ENCODE measurements at places on chromosomes 5 and 9.

GRCh38 chr5:120465436-120465961 is 1.4 kb downstream of the PRR16 start:
- no peak for DNase-seq

GRCh38 chr9:130963916-130964315 is 24.9 kb upstream of the FIBCD1 start:
- no peak for DNase-seq

GRCh38 chr9:137411645-137412380 is 11.1 kb downstream of the EXD3 start:
- DNase-seq = peak; percentile 68

DNA sequence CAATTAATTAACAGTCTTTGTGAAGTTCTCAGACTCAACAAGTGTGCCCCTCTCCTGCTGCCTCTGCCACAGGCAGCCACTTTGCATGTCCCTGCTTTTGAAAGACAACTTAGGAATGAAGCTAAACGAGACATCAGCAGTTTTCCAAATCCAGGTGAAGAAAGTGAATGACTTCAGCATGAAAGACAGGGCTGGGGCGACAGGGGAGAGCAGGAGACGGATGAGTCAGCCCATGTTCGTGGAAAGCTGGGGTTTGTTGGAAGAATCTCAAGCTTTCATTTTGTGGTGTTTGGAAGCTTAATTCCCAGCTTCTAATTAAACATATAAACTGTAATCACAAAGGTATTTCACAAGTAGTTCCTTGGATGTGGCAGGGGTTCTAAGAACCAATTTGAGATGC is 207.8 kb upstream of the MAP3K1 start:
- DNase-seq = no peak

- DNase-seq = no peak
Observed at GRCh38 chr5:138445547-138446271, 6.9 kb downstream of the REEP2 start.

GRCh38 chr5:141787376-141787775 is 90.8 kb downstream of the PCDH1 start:
- no peak for DNase-seq

DNA sequence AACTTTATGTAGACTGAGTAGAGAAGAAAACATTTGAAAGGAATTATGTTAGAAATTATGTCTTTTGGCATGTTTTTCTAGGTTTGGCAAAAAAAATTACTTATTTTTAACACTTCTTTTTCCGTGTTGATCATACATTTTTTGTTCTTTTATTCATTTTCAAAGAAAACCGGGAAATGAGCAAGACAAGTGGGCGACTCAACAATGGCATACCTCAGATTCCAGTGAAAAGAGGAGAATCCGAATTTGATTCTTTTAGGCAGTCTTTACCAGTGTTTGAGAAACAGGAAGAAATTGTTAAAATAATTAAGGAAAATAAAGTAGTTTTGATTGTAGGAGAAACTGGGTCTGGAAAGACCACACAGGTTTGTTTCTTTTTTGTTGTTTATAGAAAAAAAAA is 12.9 kb downstream of the YTHDC2 start:
- no peak for DNase-seq

DNA sequence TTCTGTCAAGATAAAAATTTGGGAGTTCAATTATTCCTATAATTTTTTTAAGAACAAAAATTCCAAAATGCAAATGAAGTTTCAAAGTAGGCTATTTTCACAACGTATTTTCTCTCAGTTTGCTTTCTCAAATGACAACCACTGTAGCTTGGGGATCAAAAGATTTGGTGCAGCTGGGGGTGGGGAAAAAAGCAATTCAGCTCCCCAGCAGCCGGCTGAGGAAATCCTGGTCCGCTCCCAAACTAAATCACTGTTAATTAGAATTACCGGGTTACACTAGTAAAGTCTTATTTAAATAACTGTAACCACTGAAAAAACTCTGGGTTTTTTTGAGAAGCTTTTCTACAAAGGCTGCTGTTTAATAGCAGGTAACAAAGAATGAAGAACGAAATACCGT is 5.7 kb downstream of the NR6A1 start:
- no peak for DNase-seq

GRCh38 chr5:129884322-129884721 is 19.9 kb upstream of the CHSY3 start:
- DNase-seq = no peak

DNA sequence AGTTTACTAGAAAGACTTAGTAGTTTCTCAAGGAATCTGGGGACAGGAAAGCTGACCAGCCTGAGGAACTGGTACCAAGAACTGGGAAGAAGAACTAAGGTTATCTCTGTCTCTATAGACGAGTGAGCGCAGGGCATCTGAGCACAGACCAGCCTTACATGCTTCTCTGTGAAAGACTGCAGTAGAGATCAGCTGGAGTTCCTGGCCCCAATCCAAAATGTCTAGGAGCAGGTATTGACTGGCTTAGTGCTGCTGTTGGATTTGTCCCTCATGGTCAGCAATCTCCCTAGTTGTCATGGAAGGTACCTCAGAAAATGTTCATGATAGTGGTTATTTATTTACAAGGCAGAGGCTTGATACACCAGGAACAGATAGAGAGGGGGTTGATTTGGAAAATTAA is 13.3 kb downstream of the NUP214 start:
- no peak for DNase-seq

- DNase-seq = no peak
Observed at GRCh38 chr9:129735546-129735945, 17.3 kb downstream of the PTGES start.

GRCh38 chr9:93189369-93190132 is 5.6 kb downstream of the WNK2 start:
- DNase-seq = no peak

DNA sequence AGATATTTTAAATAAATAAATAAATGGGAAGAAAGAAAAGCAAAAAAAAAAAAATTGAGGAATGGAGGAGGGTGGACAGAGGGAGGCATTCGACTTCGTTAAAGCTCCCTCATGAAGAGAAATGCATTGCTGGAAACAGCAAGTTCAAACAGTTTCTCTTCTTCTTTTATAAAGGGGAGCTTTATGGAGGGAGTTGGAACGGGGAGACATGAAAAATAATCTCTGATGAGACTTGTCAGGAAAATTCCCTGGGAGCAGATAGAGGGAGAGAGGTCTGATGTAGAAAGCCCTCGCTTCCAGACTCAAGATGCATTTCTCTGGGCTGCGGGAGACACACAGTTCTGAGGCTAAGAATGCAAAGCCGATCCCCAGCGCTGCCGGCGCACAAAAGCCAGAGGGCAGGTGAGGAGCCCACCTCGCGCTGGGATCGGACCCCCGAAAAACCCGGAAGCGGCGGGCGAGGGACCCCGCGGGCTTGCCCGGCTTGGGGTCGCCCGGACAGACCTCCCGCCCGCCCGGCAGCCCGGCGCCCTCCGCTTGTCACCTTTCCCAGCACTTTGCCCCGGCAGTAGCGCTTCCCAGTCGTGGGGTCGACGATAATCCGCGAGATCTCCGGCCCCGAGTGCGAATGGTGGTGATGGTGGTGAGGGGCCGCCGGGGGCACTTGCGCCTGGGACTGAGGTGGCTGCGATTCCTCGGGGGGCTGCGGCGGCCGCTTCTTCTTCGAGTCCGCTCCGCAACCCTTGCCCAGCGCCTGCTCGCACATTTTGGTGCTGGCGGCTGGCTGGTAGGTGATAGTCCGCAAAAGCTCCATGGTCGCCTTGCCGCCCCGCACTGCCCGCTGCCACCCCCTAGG is 512 bp downstream of the PLK2 start:
- DNase-seq = no peak

GRCh38 chr9:37262410-37262809 is 142.0 kb downstream of the ZCCHC7 start:
- no peak for DNase-seq

GRCh38 chr5:122907276-122907675 is 61.9 kb downstream of the SNX24 start:
- DNase-seq = peak; percentile 20

DNA sequence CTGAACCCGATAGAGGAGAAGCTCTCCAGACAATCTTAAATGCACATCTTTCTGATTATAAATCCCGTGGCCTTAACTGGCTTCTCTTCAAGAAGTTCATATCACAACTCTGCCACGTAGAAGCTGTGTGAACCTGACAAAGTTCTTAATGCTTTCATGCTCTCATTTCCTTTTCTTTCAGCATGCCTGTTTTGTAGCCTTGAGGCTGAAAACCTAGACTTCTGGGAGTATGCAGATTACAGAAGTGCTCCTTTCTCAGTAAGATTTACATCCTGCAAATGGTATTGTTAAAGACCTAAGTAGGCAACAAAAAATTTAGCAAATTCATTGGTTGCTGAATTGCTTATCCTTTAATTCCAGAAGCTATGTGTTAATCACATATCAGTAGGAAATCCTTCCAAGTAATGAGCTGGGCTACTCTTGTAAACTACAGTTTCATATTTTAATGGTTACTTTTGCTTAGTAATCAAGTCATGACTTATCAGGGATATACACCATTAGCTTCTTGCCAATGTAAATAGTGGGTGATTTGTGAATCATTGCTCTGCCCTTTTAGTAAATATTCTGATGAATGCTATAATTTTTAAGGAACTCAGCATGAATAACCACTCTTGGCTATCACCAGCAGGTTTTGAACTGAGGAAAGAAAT is 334.7 kb downstream of the FBXL7 start:
- peak; percentile 87 for DNase-seq

DNA sequence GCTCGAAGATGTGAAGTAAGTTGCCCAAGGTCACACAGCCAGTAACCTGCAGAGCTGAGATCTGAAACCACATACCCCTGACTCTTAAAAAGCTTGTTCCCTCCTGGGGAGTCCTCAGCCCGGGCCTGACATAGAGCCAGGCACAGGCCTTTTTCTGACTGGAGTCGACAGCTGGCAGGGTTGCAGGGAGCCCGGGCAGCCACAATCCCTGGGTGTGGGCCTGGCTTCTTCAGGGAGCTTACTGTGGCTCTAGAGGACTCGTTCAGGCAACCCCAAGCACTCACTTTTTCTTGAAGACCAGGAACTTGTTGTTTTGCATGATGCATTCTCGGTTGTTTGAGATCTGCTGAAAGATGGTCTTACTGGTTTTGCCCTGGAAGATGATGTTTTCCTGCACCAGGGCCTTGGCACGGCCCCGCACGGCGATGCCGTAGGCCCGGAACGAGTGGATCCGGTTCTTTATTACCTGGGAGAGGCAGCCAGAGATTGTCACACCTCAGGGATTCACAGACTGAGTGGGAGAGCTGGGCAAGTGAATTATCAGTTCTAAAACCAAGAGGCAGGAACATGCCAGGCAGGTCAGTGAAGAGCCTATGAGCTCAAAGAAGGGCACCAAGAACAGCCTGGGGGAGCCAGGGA is 30.0 kb downstream of the POLR1E start:
- no peak for DNase-seq

- no peak for DNase-seq
Observed at GRCh38 chr5:135591277-135591676, 12.5 kb upstream of the CXCL14 start.

GRCh38 chr9:126474206-126474765 is 139.4 kb upstream of the LMX1B start:
- peak; percentile 49 for DNase-seq

GRCh38 chr9:135106551-135107270 is 19.2 kb downstream of the OLFM1 start:
- DNase-seq = no peak

GRCh38 chr9:13873203-13873602 is 440.7 kb downstream of the NFIB start:
- no peak for DNase-seq

GRCh38 chr9:105858006-105858690 is 163.8 kb downstream of the TMEM38B start:
- no peak for DNase-seq

DNA sequence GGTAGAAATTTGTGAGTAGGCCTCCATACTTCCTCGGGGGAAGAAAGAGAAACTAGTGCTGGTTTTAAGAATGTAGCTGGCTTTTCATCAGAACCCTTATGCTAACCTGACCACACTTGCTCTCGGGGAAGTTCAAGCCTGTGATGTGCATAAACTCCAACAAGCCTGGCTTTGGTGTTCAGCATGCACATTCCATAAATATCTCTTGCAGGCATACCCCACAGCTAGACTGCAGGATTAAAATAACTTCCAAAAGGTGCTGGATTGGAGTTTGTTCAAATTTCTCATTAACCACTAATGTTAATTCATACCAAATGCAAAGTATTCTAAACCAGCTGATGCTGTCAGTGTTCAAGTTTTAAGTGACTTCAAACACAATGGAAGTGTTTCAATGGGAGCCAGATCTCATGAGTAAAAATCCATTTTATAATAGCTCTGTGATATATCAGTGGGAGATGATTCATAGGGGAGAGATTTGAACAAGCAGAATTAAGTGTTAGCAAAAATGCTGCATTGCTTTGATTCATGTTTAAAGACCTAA is 79.4 kb downstream of the NPR3 start:
- DNase-seq = no peak

DNA sequence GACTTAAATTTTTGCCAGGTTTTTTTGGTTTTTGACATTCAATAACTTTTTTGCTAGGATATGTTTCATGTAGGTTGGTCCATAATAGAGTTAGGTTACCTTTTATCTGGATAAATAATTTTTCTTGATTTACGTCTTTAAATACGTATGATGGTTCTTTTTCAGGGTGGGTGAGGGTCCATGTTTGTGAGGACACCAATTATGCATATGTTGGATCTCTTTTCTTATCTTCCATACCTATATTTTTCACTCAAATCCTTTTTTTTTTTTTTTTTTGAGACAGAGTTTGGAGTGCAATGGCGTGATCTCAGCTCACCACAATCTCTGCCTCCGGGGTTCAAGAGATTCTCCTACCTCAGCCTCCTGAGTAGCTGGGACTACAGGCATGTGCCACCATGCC is 17.3 kb upstream of the CDC42SE2 start:
- DNase-seq = no peak

GRCh38 chr5:112921026-112921832 is 798 bp downstream of the REEP5 start:
- DNase-seq = peak; percentile 29

DNA sequence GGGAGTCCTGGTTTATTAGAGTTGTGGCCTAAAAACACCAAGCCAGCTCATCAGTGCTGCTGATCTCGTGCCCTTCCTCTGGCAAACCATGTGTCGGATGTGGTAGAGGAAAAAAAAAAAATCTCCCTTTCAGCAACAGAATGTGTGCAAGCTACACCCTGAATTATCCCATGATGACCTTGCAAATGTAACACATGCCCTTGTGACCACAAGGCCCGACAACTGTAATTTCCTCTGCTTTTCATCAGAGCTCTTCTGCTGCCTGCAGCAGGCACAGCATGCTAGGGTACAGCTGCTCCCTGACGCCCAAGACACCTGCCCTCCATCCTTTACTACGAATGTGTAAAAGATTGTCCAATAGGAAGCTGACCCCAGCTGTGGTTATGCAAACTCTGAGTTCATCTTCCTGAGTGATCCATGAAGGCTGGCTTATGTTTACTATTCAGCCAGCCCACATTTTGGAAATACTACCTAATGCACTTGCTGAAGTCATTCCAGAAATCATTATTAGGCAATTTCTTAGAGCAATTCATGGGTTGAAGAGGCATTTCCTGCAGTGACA is 14.6 kb upstream of the BNC2 start:
- peak; percentile 93 for DNase-seq

GRCh38 chr9:16642421-16643109 is 227.9 kb downstream of the BNC2 start:
- no peak for DNase-seq

GRCh38 chr5:142095651-142096330 is 12.8 kb upstream of the NDFIP1 start:
- DNase-seq = no peak

- DNase-seq = no peak
Observed at GRCh38 chr9:36149197-36149596, 12.7 kb downstream of the GLIPR2 start.
